ENCODE measurements at places on chromosomes 7 and 10.

- DNase-seq: no peak
These were observed 151.5 kb downstream of the CUX1 start for GRCh38 chr7:101968720-101969466.

DNA sequence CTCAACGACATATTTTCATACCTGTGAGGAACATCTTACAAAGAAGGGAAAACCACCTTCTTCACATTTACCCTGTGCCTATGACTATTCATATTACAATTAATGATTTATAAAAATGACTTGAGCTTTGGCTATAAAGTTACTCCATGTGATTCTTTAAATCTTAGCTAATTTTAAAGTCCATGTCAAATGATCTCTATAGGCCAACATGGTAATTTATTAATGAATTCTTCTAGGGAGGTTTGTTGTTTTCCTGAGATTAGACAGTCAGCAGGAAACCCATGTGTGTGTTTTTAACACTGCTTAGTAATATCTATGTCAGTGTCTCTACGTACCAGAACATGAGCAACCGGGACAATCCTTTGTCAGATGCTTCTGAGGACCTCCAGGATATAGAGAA, 307.3 kb downstream of the IPMK start:
- DNase-seq: peak; percentile 31

GRCh38 chr10:127896590-127896989, 3.8 kb upstream of the CLRN3 start:
- no peak for DNase-seq

DNA sequence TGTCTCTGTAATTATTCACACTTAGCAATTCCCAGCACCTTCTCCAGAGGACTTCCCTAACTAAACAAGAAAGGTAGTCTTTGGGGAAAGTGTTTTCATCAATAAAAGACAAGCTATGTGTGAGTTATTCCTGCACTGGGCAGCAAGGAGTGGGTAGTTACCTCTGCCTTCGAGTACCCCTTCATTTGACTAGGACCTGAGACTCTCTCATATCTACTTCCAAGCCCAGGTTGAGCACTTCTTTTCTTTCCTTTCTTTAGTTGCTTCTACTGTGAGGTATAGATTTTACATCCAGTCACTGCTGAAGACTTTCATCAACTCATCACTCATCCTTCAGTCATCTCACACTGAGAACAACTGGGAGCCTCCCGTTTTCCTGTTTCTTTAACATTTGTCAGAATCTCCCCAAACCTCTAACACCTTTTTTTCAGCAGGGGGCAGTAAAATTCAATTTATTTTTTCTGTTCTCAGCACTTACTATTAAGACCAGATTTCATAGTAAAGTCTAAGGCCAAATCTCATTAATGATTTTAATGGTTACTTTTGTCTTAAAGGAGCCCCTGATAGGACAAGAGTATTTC, 80.1 kb upstream of the PRSS1 start:
- peak; percentile 32 for DNase-seq

DNA sequence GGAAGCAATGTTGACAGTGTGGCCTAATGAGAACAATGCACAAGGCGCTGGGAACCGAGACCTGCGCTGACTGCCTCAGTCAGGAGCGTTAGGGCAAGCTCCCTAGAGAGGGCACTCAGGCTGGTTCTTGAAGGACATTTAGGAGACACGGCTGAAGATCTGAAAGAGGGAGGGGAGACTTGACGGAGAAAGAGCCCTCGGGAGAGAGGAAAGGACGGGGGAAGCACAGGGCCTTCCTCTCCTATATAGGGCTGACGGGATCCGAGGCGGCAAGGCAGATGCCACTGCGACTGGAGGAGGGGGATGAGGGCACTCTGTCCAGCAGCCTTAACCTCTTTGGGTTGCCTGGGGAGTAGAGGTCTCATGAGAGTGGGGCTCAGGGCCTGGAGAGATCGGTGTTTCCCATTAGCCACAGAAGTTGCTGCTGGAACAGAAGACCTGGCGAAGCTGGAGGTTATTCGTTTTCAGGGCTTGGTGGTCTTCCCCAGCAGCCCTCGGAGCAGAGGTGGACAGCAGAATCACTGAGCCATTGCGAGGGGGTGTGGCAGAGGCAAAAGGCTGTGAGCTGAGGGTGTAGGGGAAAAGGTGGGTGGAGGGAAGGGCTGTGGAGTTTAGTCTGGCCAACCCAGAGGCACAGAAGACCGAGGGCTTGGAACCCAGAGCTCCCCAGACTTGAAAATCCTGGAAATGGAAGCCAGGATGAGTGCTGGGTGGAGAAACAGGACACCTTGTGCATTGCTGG, 36.0 kb downstream of the CLEC2L start:
- no peak for DNase-seq

DNA sequence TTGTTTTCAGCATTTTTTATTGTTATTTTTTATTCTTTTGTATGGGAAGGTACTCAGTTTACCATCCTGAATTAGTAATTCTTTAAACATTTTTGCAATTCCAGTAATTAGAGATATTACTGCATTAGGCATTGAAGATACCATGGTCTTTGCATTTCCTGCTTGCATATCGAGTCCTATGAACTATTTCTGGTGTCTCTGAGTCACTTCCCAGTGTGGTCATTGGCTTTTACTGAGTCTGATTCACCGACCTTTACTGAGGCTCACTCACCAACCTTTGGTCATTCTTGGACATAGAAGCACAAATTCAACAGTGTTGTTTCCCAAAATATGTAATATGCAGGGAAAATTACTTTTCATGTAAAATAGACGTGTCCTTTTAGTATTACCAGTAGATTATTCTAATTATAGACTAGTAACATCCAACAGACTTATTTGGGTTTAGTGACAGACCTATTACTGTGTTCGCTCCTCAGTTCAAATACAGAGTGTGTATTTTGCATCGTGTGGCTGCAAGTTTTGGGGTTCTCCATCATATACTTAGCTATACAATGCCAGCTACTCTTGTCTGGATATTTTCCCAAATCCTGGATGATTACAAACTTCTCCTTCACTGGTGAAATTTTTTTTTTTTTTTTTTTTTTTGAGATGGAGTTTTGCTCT, 180.7 kb upstream of the PRSS1 start:
- peak; percentile 92 for DNase-seq

DNA sequence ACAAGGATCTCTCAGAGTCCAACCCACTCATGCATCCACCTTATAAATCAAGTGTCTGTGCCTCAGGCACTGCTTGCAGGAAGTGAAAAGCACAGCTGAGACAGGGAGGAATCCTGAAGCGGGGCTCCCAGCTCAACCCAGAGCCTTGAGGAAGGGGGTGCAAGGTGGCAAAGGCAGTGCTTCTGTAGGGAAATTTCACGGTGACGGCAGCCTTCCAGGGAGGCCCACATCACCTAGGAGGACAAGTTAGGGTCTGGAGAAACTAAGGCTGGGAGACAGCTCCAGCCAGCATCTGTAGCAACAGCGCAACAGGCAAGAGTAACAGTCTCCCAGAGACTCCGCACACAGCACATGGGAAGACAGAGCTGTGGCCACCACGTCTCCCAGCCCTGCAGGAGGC, 2.7 kb downstream of the AOC1 start:
- no peak for DNase-seq

- DNase-seq: peak; percentile 61
These were observed 178.4 kb downstream of the ARHGAP12 start for GRCh38 chr10:31749981-31750840.

All from GM23248 (cell line).